ENCODE measurements at places on chromosomes 16 and 17.

- DNase-seq, result no peak
These were observed 17.3 kb downstream of the LLGL2 start for GRCh38 chr17:75542728-75543336.

- no peak for DNase-seq
These were observed 71.5 kb upstream of the DNAJA2 start for GRCh38 chr16:47045023-47045422.

DNA sequence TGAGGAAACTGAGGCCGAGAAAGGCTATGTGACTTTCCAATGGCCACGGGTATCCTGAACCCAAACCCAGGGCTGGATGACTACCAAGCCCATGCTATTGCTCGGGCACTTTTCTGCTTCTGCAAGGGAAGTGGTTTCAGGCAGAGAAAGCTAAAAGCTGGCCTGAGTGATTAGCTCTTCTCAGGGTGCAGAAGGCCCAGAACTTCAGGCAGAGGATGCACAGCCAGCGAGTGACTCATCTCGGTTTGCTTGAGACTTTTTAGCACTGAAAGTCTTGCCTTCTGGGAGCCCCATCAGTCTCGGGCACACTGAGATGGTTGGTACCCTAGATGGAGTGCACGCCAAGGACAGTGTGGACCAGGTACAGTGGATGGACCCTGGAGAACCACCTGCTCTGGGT is 129.5 kb upstream of the SDK2 start:
- DNase-seq, result no peak

GRCh38 chr16:354291-354881 is 1.9 kb upstream of the AXIN1 start:
- DNase-seq, result no peak

DNA sequence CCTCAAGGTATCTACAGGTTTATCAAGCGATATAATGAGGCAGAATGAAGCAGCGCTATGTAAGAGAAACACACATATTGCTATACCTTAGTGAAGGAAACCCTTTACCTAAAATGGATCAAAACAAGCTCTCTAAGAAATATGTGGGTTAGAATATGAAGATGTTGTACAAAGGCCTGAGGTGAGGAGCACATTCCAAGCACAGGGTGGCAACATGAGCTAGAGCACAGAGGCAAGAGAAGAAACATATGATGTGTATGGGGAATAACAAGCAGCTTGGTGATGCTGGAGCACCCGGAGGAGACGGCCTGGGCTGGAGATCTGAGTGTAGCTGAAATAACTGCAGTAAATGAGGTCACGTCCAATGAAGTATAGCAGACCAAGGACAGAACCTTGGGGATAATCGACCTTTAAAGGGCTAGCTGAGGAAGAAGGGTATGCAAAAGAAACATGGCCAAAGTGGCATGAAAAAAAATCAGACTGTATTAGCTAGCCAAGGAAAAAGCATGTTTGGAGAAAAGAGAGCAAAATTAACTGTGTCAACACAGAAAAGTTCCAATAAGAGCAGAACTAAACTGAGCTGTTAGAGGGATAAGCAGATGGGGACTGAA is 44.0 kb downstream of the MARVELD3 start:
- DNase-seq, result no peak

GRCh38 chr16:87412371-87412995 is 20.3 kb downstream of the MAP1LC3B start:
- no peak for DNase-seq

DNA sequence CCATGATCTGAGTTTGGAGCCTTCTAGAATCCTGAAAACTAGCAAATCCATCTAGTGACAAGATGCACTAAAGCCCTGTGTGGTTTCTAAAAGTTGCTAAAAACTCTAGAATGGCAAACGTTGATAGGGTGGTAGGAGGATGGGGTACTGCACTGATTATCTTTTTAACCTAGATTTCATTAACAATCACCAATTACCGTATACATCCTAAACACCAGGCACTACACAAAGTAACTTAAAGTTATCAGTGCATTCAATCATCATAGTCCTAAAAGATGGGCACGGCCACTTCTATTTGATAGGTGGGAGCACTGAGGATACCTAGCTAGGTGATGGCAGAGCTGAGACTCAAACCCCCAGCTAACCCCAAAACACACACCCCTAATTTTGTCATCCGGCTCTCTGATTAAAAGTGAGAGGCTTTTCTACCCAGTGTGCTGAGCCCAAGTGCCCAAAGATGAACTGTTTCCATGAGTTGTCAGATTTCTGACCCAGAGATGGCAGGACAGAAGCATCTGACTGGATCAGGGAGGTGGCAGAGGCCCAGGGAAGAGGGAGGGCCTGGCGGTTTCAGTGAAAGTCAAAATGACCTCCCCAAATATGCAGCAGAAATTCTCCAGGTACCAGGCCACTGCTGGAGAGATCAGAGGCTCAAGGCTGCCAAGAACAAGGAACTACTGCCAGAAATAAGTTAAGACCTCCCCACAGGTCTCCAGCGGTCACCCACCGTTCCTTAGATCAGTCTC is 396.8 kb downstream of the SOX9 start:
- DNase-seq, result no peak

GRCh38 chr16:85637061-85637807 is 24.1 kb downstream of the GSE1 start:
- DNase-seq, result peak; percentile 33

GRCh38 chr16:56776562-56776961 is 46.6 kb downstream of the NUP93 start:
- DNase-seq, result no peak

DNA sequence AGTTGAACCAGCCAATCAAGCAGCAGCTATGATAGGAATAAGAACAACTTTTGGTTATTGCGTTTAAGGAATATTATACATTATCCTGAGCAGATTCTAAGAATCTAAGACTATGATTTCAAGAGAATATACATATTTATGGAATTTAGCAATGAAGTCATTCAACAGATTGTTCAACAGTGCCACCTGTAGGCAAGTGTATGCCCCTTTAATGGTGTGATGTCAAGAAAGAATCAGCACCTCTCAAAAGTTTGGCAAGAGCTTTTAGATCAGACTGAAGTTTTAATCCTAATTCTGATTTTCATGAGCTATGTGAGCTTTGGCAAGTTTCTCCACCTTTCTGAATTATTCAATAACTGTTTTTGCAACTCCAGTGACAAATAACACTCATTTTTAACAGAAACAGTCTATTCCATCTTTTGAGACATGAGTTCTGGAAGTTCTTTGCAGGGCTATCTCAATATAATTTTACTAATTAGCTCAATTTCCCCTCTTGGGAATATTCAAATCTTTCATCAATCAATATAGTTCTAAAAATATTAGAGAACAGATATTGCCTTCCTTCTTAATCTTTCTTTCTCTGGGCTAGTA is 474.3 kb upstream of the TOM1L1 start:
- DNase-seq, result no peak

DNA sequence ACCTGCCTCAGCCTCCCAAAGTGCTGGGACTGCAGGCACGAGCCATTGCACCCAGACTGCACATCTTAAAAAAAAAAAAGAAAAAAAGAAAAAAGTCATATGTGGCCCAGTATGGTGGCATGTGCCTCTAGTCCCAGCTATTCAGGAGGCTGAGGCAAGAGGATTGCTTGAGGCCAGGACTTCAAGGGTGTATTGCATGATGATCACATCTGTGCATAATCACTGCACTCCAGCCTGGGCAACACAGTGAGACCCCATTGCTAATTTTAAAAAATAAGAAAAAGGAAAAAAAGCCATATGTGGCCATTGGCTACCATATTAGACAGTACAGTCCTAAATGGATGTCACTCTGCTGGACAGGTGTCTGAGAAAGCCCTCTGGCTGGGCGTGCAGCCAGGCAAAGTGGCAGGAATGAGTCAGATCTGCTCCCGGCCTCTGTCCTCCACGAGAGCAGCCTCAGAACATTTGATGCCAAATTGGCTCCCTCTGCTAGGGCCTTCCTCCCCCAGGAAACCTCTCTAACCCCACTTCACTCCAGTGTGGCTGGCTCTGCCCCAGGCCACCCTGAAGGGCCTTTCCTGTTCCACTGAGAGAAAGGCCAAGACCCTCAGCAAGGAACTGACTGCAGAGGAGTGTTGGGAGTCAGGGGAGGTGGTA is 14.7 kb downstream of the CA7 start:
- no peak for DNase-seq

DNA sequence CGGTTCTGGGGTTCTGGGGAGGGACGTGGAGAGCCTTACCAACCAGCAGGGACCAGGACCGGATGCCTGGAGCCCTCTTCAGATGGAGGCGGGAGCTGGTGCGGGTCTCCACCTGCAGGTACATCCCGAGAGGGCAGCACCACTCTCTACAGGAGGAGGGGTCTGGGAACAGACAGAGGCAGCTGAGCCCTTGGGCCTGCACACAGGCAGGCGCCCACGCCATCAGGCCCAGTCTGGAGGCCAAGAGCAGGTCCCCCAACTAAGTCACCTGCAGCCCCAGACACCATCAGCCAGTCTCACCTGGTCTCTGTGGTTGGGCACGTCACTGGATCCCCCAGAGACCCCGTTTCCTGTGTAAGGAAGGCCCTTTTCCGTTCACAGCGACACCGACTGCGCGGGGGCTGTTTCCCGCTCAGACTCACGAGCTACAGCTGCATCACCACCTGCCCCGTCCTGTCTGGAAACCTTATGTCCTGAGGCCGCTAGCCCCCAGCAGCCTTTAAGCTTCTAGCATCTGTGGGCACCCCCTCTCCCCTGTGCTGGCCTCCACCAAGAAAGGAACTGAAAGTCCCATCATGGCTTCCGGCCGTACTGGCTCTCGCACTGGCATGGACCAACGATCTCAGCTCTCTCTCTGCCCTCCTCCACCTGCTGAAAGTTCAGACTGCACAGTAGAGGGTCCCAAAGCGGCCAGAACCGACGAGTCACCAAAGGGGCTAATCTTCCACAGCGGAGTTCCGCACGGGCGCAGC is 1.2 kb downstream of the CYBC1 start:
- DNase-seq, result peak; percentile 16

GRCh38 chr16:4140652-4141051 is 24.4 kb upstream of the ADCY9 start:
- DNase-seq, result peak; percentile 62

- DNase-seq, result no peak
These were observed 20.2 kb downstream of the IL21R start for GRCh38 chr16:27421961-27422740.

DNA sequence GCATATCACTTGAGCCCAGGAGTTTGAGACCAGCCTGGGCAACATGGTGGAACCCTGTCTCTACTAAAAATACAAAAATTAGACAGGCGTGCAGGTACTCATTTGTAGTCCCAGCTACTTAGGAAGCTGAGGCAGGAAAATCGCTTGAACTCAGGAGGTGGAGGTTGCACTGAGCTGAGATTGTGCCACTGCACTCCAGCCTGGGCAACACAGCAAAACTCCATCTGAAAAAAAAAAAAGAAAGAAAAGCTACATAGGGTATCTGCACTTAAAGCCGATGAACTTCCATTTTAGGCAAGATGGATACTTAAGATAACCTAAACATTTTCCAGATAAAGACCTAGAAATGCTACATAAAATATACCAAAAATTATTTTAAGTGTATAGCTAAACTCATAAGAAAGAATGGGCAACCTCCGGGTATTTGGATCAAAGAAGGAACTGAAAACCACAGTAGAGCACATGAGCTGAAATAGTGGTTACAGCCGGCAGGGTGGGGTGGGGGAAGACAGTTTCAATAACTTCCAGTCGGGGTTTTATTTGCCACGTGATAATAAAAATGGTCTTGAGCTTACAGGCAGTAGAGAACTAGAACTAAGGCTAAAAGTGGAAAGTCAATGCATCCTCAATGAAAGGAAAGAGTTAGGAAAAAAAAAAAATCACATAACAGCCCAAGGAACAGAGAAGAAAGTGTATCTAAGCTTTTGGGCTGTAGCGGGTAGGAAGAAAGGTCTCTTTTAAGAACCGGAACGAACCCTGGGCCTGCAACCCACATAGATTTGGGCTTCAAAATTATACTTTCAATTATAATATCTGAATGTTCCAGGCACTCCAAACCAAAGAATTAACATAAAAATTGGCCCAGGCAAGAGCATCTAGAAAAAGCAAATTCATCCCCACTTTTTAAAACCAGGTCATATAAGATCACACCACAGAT is 53.1 kb downstream of the CFDP1 start:
- no peak for DNase-seq

GRCh38 chr17:15451680-15452079 is 15.7 kb downstream of the CDRT4 start:
- no peak for DNase-seq

DNA sequence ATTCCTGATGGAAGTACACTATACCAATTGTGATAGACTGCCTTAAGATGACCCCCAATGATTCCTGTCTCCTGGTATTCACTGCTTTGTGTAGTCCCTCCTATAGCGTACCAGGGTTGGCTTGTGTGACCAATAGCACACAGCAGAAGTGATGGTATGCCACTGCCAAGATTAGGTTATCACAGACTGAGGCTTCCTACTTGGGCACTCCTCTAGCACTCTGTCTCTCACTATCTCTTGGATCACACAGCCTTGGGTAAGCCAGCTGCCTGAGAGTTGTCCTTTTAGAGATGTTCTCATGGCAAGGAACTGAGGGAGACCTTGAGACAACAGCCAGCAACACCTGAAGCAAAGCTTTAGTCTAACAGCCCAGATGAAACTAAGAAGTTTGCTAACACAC is 12.7 kb upstream of the AMFR start:
- no peak for DNase-seq

DNA sequence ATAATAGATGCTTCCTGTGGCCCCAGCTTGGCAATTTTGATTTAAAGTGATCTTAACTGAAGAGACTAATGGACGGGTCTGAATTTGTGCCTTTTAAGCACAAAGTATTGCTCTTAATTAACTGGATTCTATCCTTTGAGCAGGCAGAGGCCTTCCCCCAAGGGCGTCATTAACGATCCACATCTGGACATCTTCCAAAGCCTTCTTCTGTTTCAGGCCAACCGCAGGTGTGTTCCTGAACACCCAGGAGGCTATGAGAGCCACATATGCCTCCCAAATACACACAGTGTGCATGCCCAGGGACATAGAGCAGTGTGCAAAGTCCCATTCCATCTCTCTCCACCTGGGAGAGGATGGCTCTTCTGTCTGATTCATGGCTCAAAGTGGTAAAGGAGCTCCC is 42.3 kb downstream of the MAPT start:
- DNase-seq, result peak; percentile 29

GRCh38 chr17:12815642-12816141 is 26.4 kb downstream of the ARHGAP44 start:
- no peak for DNase-seq

- DNase-seq, result no peak
These were observed 12.5 kb upstream of the SPHK1 start for GRCh38 chr17:76371656-76372628.

- no peak for DNase-seq
These were observed 37.3 kb upstream of the MMD start for GRCh38 chr17:55458978-55459377.

- DNase-seq, result no peak
These were observed 199.3 kb upstream of the CHMP6 start for GRCh38 chr17:80792373-80792781.
